ENCODE measurements at places on chromosomes 3 and 15.

DNA sequence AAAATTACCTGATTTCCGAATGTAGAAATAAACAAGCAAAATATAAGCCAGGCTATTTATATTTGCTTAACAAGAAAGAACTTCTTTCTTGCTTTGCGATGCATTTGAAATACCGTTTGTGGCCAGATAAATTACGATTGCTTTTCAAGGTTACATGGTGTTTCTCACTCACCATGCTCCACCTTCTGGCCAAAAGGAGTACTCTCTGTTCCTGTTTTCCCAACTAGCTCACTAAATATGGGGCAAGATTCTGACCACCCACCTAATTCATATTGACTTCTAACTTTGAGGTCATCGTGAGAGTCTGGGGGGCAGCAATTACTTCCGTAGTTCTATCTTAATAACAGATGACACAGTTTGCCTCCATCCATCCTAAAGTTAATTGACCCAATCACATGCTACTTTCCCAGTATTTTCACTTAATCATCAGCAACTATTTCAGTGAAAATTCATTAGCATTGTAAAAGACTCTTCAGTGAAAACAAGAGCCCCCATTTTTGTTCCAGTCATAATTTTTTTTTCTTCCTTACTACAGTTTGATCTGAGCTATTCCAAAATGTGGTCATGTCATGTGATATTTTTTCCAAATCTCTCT is 25.9 kb downstream of the ACP3 start:
- no peak for DNase-seq

DNA sequence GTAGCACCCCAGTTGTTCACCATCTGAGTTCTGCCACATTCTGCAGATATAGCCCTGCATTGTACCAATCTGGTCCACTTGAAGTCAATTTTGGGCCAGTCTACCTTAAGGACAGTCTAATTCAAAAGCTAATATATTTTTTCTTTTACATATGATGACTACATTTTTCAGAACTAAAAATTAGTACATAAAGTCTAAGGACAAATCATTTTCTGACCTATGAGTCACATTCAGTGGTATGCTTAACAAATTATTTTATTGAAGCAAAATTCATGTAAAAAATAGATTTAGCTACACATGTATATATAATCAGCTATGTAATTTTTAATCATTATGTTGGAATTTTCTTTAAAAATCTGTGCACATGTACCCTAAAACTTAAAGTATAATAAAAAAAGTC is 52.1 kb upstream of the IL12A start:
- DNase-seq = no peak

DNA sequence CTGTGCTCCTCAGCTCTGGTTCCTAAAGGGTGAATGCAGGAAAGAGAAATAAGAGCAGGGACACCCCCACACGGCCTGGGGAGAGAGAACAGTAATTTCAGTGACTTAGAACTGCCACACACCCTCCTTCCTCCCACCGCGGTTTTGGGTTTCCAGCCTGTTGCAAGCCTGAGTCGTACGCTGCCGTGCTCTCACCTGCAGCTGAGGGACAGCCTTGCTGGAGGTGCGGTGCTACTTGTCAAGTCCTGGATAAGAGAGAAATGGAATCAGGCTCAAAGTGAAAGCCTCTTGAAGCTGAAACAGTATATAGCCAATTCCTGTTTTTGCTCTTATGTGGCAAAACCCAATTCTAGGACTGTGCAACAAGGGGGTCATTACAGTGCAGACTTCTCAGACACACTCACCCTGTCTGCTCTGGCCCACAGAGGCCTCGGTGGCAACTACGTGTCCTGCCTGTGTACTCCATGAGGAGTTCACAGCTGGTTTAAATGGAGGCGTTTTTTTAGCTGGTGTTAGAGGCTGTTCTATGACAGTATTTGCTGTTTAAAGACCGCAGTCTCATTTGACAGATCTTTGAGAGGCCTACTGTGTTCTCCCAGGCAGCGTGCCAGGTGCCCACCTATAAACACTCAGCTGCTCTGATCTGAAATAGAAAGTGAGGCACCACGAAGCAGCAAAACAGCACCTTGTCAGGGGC is 42.9 kb downstream of the TBC1D2B start:
- peak; percentile 53 for DNase-seq

DNA sequence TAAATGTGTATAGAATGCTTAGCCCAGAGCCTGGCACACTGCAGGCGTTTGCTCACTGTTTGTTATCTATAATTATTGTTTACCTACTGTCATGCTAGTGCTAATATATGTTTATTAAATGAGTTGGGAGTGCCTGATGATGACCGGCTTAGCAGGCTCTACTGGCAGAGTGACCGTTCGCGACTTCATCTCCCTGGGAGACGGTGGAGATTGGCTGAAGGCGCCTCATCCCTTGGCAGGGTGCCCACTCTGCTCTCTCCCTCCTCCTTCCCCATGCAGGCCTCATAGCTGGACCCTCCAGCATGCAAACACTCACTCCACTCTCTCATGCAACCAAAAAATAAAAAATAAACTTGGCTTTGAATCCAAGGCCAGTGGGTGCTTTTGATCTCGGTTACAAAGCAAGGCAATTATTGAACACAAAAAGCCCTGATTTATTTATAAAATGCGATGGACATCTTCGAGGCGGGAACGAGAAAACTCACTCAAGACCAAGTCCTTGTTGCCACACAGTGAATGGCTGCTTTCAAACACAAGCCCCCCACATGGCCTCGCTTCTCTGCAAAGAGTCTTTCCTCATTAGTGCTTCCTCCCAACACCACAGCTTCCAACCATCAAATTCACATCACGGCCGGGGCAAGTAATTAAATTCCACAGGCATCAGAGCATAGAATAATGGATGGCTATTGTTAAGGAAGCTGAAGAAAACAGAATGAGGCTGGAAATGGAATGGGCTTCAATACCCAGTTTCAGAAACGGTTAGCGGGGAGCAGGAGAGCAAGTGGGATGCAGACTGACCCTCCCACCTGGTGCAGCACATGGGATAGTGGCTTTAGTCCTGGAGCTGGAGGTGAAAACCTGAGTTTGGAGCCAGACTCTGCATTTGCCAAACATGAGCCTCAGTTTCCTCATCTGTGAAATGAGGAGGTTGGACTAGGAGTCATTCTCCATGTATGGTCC is 135.7 kb upstream of the RAD18 start:
- no peak for DNase-seq
